Central memory CD8-positive, alpha-beta T cell (primary cell): ENCODE measurements at places on chromosomes 3 and 15.

DNA sequence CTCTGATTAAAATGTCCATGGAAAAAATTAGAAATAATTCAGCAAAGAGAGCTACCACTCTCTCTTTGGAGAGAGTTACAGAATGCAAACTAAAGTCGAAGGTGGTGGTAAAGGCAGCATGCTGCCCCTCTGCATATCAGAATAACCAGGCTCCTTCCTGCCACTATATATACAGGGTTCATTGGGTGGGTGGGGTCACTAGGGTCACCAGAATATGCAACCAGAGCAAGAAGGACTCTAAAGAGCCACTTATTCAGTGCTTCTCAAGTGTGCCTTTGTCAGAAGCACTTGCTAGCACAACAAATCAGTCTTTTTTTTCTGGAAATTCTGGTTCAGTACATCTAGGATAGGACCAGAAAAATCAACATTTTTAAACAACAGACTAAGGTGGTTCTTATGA, 70.0 kb downstream of the MTHFS start:
- DNase-seq = no peak

DNA sequence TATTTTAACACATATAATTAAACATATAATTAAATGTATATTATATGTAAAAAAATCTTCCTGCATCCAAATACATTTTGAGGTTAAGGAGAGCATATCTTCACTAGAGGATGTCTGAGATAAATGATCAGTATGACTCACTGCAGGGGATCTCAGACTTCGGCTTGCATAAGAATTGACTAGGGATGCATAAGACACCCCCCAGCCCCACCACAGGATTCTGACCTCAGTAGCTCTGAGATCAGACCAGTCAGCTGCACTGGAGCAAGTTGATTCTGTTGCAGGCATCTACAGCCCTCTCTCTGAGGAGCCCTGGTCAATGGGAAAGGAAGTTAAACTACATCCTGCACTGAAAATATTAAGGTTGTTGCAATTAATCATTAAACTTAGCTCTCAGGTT, 29.0 kb upstream of the TBC1D21 start:
- no peak for DNase-seq

- DNase-seq = no peak
Measured at GRCh38 chr3:1172644-1173043, 79.8 kb downstream of the CNTN6 start.

DNA sequence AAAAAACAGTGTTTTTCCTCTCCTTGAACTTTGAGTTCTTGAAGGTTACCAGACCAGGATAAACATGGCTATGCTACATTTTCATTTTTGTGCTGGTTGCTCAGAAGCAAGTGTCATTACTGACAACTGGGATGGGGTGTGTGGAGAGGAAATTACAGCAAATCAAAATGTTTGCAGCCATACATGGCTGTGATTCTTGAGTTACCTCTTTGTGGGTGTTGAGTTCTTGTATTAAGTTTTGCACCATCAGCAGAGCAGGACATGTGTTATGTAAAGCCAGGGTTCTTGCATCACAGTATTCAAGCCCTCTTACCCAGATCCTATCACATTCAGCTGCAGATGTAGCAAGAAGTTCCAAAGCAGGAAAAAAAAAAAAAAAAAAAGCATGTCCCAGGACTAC, 53.9 kb upstream of the ATOSA start:
- DNase-seq = no peak

GRCh38 chr3:28287046-28287445, 45.6 kb downstream of the CMC1 start:
- no peak for DNase-seq

DNA sequence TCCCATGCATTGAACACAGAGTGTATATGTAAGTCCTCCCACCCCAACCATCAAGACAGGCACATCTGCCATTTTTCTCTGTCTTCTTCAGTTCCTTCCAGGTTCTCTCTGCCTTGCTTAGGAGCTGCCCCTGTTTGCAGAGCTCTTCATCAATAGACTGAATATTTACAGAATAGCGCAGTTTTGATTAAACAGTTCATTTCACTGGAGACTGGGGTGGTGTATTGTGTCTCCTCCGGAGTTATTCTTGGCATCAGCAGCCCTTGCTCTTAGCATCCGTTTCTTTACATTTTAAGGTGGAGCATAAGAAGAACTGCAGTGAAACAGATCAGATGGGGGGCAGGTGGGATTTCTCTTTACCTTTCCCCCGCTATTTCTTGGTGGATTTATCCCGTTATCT, 87.7 kb downstream of the LIPC start:
- no peak for DNase-seq

DNA sequence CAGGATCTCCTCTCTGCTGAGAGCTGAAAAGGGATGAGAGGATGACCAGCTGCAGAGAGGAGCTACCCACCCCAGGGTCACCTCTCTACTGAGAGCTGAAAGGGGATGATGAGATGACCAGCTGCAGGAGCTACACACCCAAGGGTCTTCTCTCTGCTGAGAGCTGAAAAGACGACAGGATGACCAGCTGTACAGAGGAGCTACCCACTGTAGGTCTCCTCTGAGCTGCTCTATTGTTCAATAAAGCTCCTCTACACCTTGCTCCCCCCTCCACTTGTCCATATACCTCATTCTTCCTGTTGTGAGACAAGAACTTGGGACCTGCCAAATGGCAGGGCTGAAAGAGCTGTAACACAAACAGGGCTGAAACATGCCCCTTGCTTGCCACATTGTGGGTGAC, 149.9 kb downstream of the FMN1 start:
- DNase-seq = no peak

DNA sequence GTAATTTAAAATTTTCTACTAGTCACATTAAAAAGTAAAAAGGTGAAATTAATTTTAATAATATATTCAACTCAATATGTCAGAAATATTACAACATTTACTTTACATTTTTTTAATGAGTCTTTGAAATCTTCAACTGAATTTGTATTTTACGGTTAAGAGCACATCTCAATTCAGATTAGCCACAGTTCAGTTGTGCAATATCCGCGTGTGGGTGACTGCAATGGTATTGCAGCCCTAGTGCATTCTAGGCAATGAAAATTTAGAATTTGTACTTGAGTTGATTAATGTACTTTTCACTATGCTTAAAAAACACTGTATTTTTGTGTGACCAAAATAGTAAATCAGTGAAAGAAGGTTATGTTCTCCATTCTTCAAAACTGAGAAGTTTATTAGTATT, 57.3 kb downstream of the CEP63 start:
- no peak for DNase-seq

- no peak for DNase-seq
Measured at GRCh38 chr15:62969442-62970089, 73.0 kb upstream of the TPM1 start.

- DNase-seq = no peak
Measured at GRCh38 chr3:150331978-150332568, 76.0 kb upstream of the TSC22D2 start.

- DNase-seq = no peak
Measured at GRCh38 chr3:15052335-15053242, 12.5 kb downstream of the MRPS25 start.

DNA sequence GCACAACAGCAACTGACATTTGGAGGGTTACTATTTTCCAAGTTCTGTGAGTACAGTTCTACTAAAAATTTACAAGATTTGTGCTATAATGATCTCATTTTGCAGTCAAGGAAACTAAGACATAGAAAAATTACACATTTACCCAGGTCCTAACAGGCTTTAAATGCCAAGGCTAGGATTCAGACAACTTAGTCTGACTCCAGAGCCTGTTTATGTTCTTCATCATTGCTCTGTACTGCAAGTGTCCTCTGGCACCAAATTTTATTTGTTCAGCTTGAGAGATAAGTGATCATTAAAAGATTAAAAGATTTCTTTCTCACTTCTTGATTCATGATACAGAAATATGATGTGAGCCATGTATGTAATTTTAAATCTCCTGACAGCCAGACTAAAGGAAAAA, 290.8 kb downstream of the UBE2E2 start:
- DNase-seq = no peak

GRCh38 chr3:150372722-150373121, 35.4 kb upstream of the TSC22D2 start:
- no peak for DNase-seq

DNA sequence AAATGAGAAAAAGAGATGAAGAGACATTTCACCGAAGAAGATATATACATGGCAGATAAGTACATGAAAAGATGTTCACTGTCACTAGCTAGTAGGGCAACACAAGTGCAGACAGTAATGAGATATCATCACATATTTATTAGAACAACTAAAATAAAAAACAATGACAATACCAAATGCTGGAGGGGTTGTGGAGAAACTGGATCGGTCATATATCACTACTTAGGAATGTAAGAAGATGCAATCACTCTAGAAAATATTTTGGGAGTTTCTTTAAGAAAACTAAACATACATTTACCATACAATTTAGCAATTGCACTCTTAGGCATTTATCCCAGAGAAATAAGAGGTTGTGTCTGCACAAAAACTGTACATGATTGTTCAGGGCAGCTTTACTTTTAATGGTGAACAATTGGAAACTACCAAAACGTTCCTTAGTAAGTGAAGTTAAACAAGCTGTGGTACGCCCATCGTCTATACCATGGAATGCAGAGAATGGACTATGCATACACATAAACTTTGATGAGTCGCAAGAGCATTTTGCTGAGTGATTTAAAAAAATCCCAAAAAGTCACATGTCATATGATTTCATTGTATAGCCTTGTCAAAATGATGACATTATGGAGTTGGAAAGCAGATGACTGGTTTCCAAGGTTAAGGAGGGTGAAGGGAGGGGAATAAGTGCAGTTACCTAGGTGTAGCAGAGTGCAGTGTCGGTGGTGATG, 149.0 kb upstream of the UBE3A start:
- no peak for DNase-seq

- DNase-seq = no peak
Measured at GRCh38 chr3:120659285-120659684, 22.8 kb downstream of the HGD start.

DNA sequence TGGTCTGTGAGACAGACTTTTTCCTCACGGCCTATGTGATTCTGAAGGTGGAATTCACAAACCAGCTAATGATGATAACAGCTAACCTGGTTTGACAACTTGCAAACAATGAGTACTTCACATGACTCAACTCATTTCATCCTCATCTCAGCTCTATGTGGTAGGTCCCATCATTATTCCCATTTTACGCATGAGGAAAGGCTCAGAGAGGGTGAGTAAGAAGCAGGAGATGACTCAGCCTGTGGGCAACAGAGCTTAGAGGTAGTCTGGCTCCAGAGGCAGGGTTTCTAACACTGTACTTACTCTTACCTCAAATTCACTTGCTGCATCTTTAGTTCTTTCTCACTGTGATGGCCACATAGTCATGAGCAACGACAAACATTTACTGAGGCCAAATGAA, 25.8 kb upstream of the PSMD6 start:
- no peak for DNase-seq

- DNase-seq = no peak
Measured at GRCh38 chr3:69321301-69322157, 64.4 kb downstream of the FRMD4B start.

DNA sequence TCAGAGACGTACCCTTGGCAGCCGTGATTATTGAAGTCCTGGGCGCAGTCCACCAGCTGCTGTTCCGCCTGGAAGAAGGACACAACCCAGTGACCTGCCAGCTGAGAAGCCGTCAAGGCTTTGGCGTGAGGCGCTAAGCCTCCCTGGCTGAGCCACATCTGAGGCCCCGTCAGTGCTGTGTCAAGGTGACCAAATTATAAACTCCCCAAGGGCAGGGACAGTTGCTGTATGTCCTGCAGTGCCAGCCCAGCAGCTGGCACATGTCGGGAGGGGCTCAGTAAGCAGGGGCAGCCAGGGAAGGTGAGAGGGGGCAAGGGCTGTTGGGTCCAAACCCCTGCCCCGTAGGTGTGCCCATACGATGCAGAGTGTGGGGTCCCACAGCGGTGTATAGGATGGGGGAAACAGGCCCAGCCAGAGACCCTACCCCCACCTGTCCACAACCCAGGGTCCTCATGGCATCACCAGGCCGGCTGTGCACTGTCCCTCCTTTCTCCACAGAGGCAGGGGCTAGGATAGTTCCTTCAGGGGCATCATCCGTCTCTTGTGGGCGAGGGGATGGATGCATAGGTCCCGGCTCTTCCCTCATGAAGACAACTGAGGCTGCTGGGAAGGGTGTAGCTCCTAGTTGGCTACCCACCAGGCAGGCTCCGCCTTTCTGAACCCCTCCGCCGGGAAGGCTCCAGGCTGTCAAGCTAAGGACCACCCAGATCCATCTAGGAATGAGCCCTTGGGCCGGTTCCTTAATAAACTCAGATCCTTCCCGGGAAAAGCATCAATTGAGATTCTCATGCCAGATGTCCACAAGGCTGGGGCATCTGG, 13.2 kb downstream of the CTSH start:
- DNase-seq = no peak

- DNase-seq = no peak
Measured at GRCh38 chr15:37016231-37016630, 84.1 kb downstream of the MEIS2 start.

GRCh38 chr3:8575364-8576104, 69.1 kb downstream of the SSUH2 start:
- DNase-seq = no peak

- no peak for DNase-seq
Measured at GRCh38 chr3:197224034-197224444, 74.4 kb downstream of the DLG1 start.

- no peak for DNase-seq
Measured at GRCh38 chr15:67108122-67108961, 42.9 kb downstream of the SMAD3 start.

- no peak for DNase-seq
Measured at GRCh38 chr15:55422089-55422488, 13.8 kb downstream of the PIERCE2 start.

DNA sequence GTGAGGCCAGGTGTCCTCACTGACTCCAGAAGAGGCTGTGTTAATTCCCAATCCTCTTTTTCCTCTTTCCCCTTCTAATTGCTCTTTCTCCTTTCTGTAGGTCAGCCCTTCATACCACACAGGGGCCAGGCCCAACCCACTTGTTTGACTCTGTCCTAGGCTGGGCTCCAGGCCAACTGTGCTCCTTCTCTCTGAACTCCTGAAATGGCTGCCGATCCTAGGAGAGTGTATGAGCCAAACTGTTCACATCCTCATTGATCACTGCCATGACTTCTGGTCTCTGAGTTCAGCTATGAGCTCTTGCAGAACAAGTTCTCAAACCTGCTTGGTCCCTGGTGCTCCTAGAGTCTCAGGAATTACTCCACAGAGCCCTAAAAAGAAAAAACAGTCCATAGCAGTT, 145.1 kb downstream of the VGLL4 start:
- no peak for DNase-seq

GRCh38 chr3:176005564-176005963, 1146.4 kb downstream of the NAALADL2 start:
- DNase-seq = no peak

DNA sequence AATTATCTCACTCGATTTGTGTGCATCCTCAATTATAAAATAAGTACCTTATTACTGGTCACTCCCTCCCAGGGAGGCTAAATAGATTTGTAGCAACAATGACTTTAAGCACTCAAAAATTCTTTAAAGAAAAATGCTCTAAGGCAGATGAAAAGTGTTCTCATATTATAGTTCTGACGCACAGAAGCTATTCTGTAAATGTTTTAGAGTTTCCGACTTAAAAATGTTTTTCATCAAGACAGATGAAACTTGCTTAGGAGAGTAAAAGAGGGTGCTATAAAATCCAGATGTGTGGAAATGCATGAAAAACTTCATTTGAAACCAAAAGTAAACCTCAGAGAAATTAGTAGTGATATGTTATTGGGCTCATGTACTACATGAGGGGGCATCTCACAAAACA, 398.4 kb upstream of the KCNMB2 start:
- no peak for DNase-seq

GRCh38 chr3:81197386-81197785, 564.1 kb downstream of the GBE1 start:
- no peak for DNase-seq
